ENCODE measurements at places on chromosomes 5 and 9.

DNA sequence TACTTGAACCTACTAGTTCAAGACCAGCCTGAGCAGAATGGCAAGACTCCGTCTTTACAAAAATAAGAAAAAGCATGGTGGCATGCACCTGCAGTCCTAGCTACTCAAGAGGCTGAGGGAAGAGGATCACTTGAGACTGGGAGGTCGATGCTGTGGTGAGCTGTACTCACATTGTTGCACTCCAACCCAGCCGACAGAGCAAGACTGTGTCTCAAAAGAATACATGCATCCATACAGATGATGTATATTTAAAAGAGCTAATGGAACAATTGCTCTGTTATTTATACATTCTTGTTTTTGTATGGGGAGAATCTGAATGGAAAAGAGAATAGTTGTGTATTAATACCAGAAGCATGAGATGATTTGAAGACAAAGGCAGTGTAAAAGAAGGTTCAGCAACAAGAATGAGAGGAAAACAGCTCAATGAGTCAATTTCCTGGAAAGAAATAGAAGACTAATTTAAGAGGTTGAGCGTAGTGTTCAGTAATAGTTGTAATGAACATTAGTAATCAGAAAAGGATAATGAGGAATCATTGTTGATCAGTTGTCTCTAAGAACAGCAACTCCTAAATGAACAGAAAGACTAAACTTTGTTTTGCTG, 1.9 kb upstream of the LRRC70 start:
- no peak for DNase-seq

- no peak for DNase-seq
Observed at GRCh38 chr5:112367400-112367799, 51.7 kb downstream of the EPB41L4A start.

DNA sequence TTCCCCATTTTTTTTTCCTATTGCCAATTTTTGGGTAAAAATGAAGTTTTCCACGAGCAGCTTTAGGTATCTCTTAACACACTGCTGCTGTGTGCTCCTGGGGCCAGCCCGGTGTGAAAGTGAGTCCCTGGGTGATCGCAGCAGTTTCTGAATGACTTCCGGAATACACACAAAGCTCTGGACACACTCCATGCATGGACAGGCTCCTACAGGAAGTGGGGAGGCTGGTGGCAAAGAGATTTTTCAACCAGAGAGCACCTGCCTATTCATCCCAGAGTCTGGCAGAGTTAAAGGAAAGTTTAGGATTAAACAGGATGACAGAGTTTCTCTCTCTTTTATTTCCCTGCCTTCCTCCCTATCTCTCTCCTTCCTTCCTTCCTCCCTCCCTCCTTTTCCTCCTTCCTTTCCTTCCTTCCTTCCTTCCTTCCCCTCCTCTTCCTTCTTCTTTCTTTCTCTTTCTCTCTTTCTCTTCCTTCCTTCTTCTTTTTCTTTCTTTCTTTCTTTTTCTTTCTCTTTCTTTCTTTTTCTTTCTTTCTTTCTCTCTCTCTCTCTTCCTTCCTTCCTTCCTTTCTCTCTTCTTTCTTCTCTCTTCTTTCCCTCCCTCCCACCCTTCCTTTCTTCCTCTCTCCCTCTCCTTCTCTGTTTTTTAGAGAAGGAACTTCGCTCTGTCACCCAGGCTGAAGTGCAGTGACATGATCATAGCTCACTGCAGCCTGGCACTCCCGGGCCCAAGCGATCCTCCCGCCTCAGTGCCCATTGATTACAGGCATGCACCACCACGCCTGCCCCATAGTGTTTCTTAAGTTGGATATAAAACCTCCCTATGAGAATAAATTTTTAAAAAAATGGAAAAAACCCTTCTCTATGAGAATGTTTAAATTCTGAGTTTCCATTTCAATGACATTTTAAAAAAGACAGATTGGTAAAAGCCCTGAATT, 38.7 kb upstream of the UBTD2 start:
- DNase-seq = no peak

GRCh38 chr9:86600291-86600690, 246.1 kb upstream of the TUT7 start:
- no peak for DNase-seq

DNA sequence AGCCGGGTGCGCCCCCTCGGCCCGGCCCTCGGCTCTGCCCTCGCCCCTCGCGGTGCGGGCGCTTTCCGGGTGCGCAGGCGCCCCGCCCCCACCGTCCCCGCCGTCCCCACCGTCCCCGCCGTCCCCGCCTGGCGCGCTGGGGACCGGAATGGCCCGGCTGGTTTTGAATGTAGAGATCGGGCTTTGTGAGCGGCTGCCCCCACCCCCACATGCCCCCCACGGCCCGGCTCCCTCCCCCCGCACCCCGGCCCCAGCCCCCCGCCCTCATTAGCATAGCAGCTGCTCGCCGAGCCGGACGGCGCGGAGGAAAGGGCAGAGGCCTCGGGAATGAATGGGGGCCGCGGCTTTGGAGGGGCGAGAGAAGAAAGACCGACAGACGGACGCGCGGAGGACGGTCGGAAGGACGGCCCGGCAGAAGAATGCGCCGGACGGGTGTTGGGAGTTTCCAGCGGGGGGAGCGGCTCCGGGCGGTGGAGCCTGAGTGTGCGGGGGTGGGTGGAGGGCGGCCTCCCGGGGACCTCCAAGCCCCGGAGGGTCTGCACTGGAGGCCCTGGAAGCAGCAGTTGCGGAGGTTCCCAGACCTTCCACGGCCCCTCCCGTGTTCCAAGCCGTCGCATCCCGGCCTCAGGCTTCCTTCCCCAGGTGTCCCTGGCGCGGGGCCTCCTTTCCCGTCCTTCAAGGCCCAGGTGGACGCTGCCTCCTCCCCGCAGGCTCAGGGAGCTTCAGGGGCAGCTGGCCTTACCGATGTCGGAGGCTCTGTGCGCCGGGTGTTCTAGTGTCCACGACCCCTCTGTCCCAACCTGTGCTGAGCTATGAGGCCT, 6.0 kb downstream of the NRARP start:
- no peak for DNase-seq
